ENCODE measurements at places on chromosomes 6 and 20.

- DNase-seq: no peak
These were observed 12.9 kb upstream of the EZR start for GRCh38 chr6:158832026-158832425.

GRCh38 chr6:128822271-128822670 lies 60.7 kb upstream of the LAMA2 start:
- DNase-seq: no peak

GRCh38 chr6:166567813-166568212 lies 18.7 kb downstream of the RAMACL start:
- DNase-seq: no peak

GRCh38 chr6:123997223-123997622 lies 193.6 kb downstream of the NKAIN2 start:
- DNase-seq: no peak

- no peak for DNase-seq
These were observed 211.5 kb upstream of the FOXA2 start for GRCh38 chr20:22795871-22796270.

DNA sequence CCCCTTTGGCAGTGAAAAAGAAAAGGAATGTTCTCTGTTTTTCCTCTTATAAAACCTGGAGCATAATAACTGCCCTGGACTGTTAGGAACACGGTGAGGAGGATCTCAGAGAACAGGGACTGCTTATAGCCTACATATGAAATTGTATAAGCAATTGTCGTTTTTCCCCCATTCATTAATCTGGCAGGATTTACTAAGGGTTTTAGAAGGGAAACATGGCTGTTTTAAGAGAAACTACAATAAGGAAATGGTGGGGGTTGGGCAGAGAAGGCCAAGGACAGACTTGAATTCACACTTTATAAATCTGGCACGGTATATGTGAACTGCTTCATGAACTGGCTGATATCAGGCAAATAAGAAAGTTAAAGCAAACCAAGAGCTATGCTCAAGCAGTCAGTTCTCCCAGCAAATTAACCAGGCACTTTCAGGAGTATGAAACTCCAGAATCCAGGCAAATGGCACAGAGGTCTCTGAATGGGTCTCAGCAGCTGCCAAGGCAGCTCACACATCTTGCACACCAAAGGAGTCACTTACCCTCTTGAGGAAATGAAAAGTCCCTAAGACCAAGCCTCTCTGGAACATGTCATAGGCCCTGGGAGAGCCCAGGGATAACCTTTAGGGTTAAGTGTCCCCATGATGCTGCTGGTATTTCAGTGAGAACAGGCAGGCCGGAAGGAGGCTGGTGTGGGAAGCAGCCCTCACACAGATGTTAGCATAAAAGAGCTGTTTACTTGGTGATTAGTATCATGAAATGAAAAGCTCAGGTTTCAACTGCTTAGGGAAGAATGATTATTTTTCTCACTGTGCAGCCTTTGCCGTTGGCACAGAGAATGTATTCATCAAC lies 260.5 kb upstream of the MARCKS start:
- DNase-seq: no peak

- DNase-seq: no peak
These were observed 19.4 kb upstream of the FRMD1 start for GRCh38 chr6:168098431-168098861.

DNA sequence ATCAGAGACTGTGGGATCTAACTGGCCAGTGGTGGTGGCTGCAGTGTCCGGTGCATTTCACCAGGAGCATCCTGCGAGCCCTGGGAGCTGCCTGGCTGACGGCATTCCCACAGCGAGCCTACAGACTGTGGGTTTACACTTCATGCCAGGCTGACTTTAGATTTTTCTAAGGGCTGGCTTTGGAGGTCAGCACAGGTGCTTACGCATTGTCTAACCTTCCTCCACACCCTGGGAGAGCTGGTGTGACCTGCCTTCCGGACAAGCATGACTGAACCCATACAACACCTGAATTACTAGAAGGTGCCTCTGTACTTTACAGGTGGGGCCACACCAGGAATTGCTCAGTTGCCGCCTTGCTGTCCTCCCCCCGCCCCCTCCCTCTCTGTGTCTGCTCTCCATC lies 96.2 kb downstream of the RREB1 start:
- no peak for DNase-seq

DNA sequence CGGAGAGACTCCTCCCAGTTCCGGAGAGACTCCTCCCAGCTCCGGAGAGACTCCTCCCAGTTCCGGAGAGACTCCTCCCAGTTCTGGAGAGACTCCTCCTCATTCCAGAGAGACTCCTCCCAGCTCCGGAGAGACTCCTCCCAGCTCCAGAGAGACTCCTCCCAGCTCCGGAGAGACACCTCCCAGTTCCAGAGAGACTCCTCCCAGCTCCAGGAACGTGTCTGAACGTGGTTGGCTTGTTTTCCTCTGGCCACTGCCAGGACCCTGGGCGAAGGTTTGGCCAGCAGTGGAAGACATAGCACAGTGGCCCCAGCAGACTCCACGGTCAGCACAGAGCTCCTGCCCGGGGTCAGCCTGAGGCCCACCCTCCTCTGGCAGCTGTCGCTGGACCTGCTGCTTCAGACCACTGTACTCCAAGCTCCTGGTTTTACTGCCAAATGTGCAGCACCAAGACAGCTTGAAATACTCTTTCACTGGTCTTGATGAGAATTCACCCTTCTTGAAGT lies 122.3 kb upstream of the AFDN start:
- DNase-seq: no peak

GRCh38 chr6:139508576-139508975 lies 134.1 kb upstream of the CITED2 start:
- DNase-seq: no peak

DNA sequence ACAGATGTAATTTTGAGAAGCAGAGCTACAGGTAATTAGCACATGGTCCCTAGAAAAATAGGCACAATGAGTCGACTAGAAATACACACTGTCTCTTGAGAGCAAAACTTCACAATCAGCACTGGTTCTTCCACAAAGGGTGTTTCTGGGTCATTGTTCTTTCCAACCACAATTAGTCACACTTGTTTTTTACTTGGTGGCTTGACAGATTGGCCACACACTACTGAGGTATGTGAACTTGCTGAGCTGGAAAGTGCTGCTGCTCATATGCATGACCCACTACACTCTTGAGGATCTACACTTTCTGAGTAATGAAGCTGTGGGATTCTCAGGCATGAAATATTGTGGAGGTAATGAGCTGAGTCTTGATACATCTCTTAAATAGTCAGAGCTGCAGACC lies 347.7 kb downstream of the BCKDHB start:
- DNase-seq: no peak

DNA sequence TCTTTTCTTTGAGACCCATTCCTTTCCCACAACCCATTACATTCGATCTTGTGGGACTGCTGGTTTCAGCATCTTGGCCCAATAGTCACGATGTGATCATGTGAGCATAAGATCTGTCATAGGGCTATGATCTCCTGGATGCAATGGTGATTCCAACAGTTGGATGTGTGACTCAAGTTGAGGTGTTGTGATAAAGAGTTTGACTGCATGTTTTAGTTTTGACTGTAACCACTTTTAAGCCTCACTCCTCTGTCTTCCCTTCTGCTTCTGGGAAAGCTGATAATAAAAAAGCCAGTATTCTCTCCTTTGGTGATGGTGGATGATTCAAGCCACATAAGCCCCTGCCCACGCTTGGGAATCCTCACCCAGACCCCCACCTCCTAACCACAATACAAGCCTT lies 117.0 kb upstream of the ASCC3 start:
- DNase-seq: no peak

- DNase-seq: no peak
These were observed 1230.3 kb upstream of the CITED2 start for GRCh38 chr6:140604786-140605185.

- DNase-seq: no peak
These were observed 104.6 kb downstream of the EPB41L2 start for GRCh38 chr6:130958468-130958867.

GRCh38 chr6:137829641-137830083 lies 37.4 kb upstream of the TNFAIP3 start:
- no peak for DNase-seq

GRCh38 chr6:7236306-7237209 lies 76.4 kb downstream of the SSR1 start:
- DNase-seq: no peak

GRCh38 chr6:13009031-13009430 lies 292.5 kb downstream of the PHACTR1 start:
- no peak for DNase-seq

- DNase-seq: no peak
These were observed 42.2 kb downstream of the C6orf132 start for GRCh38 chr6:42100029-42100901.

DNA sequence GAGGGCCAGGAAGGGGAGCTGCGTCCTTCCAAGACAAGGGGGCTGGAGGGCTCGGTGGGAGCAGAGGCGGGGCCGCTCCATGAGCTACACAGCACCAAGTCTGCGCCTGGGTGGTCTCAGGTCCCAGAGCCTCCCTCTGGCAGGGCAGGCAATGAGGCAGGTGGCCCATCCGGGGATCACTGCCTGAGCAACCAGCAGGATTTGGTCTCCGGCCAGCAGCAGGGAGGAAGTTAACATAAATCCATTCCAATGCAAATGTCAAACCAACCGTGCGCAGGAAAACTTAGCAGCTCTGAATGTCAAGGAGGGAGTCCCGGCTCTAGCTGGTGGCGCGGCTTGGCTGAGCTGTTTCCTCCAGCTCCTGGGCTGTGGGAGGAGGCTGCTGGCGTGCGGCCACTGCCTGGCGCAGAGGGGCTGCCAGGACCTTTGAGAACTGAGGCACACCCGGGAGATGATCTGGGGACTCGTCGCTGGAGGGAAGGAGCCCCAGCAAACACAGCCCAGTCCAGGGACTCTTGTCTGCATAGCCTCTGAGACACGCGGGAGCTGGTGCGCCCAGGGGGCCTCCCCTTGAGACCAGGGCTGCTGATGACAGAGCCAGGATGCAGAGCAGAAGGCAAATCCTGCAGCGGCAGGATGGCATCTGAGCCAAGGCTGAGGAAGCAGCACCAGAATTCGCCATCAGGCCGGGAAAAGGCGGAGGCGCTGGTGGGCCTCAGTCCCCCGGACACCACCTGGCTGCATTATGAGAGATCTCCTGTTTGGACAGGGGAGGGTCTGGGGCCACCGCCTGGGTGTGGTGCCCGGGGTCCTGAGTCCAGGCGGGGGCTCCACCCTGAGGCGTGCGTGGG lies 33.1 kb upstream of the CHRNA4 start:
- DNase-seq: no peak

- no peak for DNase-seq
These were observed 49.0 kb downstream of the SIM1 start for GRCh38 chr6:100415768-100416167.

DNA sequence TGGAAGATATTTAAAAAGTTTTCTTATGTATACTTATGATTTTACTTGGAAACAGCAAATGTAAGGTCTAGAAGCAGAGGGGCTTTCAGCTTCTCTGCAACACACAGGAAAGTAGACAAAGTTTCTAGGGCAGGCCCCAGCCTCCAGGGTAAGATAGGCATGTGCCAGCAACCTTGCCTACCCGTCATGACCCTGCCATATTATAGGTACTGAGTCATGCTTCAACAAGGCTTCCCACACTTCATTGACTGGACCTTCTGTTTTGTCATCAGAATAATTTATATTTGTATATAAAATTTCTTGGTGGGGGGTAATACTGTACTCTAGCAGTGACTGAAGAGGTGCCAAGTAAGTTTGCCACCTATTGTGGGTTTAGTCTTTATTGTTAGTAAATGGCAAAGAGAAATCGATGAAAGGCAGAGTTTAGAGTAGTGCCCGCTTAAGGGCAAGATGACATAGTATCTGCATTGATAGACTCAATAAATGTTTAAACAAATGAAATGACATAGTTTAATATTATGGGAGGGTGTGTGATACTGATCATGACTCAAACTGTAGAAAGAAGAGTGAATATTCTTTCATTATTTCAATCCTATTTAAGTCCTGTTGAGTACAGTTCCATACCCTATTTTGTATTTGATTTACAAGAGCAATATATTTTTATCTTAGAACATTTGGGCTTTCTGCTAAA lies 95.6 kb downstream of the JARID2 start:
- DNase-seq: no peak

GRCh38 chr6:36160147-36160760 lies 29.9 kb downstream of the MAPK13 start:
- no peak for DNase-seq

GRCh38 chr6:15623276-15624116 lies 39.3 kb downstream of the DTNBP1 start:
- no peak for DNase-seq

DNA sequence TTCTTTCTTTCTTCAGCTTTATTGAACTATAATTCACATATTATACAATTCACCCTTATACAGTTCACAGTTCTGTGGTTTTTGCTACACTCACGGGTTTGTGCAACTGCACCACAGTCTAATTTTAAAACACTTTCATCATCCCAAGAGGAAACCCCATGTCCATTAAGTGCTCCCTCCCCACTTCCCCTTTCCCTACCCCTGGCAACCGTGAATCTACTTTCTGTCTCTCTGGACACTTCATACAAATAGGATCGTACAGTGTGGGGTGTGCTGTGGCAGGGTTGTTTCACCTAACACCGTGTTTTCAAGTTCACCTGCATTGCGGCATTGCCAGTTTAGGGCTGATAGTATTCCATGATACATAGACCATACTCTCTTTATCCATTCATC lies 118.8 kb downstream of the PHACTR3 start:
- no peak for DNase-seq

GRCh38 chr6:5930143-5930770 lies 76.5 kb downstream of the NRN1 start:
- no peak for DNase-seq

DNA sequence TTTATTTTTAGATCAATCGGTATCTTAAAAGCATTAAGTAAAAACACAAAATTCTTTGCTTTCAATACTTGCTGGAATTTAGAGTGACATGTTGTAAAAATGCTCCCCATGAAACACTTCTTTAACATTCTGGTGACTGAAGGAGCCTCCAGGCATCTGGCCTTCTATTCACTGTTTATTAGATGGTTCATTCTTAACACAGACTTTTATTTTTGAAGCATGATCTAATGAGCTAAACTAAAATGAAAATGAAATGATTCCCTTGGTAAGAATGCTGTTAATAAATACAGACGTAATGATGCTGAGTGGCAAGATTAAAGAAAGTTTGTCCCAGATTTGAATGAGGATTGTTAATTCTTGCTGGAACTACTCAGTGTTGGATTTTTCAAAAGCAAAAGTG lies 698.4 kb downstream of the TENT5A start:
- DNase-seq: no peak

DNA sequence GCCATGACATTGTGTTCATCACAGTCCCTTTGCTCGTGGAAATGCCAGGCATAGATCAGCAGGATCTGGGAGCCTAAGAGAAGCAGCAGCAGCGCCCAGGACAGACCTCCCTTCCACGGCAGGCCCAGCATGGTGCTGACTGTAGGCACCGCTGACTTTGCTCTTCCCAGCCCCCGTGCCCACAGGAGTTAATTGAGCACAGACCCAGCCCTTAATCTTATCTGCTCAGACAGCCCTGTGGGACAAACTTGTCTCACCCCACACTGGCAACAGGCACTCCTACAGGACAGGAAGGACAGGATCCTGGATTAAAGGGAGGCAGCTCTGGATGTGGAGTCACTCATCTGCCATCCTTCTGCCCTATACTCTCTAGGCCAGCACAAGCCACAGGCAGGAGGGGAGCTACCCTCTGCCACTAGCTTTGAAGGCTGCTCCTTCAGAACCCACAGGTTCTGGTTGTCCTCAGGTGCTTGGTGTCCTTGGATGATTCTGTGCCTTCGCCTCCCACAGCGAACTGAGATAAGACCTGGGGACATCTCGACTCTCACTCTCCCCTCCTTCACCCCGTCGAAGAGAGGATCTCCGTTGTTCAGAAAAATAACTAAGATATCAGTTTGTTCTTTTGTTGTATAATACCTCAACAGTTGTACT lies at the start of gene CST9L:
Gene CST9L, minus strand, starts transcription at position 165 of the 651 bp plus-strand sequence. Its CDS starts 34 bp downstream, at position 131.
- no peak for DNase-seq
